ENCODE measurements at places on chromosomes 7 and 10. TPM values are rescaled to one million over a fixed set of nuclear protein-coding genes. Genes with fewer than 3 reads are reported as not detected.

- DNase-seq = peak; percentile 87
These were observed 46.9 kb upstream of the STK17A start for GRCh38 chr7:43535810-43536585.

HOXA9 gene
- 34.9 TPM for polyA plus RNA-seq

GRCh38 chr7:2814186-2814945, 29.7 kb downstream of the GNA12 start:
- DNase-seq = no peak

RPEL1 gene
- polyA plus RNA-seq = not detected

DNA sequence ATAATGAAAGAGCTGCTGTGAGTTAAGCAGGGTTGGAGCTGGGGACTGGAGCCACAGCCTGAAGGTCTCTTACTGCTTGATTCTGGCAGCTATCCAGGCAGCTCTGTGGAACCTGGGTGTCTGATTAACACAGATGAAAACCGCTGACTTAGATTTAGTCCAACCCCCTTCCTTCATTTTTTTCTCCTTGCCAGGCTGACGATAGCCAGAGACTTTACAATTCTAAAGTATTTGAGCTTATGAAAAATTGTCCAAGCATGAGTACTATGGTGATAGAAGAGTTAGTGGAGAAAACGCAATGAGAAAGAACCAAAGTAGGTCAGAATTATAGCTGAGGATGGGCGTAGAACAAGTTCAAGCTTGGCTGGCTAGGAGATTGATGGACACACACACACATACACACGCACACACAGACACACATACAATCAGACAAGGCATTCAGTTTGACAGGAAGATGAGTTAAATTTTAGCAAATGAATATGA, 13.5 kb upstream of the GPR85 start:
- DNase-seq = peak; percentile 89

GRCh38 chr10:86186633-86187032, 180.0 kb downstream of the GRID1 start:
- no peak for DNase-seq

ZNF488 gene
- polyA plus RNA-seq = 1.2 TPM

CALML3 gene
- 4.5 TPM for polyA plus RNA-seq
